ENCODE measurements at places on chromosomes 3 and 15. TPM values are rescaled to one million over a fixed set of nuclear protein-coding genes. Genes with fewer than 3 reads are reported as not detected.

PLA2G4E gene
- total RNA-seq: not detected

ROPN1 gene
- total RNA-seq: not detected

CLDN16 gene
- total RNA-seq: 0.16 TPM

ILDR1 gene
- total RNA-seq: 1.0 TPM

C3orf20 gene
- not detected for total RNA-seq

WDR93 gene
- 0.25 TPM for total RNA-seq

EFCC1 gene
- not detected for total RNA-seq

IL5RA gene
- not detected for total RNA-seq

TIMP4 gene
- 4.4 TPM for total RNA-seq

TMCO5A gene
- not detected for total RNA-seq

DLEC1 gene
- total RNA-seq: not detected

FYCO1 gene
- 22.8 TPM for total RNA-seq

GOLGA6D gene
- total RNA-seq: not detected

CAPN7 gene
- total RNA-seq: 13.0 TPM

NTRK3 gene
- total RNA-seq: 0.13 TPM

POLQ gene
- total RNA-seq: 5.9 TPM

GOLGA8T gene
- total RNA-seq: not detected

CCDC39 gene
- under 0.01 TPM for total RNA-seq

All from mesangial cell (primary cell).